ENCODE measurements at places on chromosomes 7 and 10.

- DNase-seq, result no peak
Observed at GRCh38 chr10:59909815-59910214, 3.5 kb upstream of the CCDC6 start.

- DNase-seq, result no peak
Observed at GRCh38 chr7:94888551-94888950, 18.8 kb upstream of the PPP1R9A start.

GRCh38 chr7:84790882-84791281, 396.0 kb downstream of the SEMA3D start:
- DNase-seq, result no peak

GRCh38 chr7:35839860-35840854, 39.3 kb downstream of the SEPTIN7 start:
- no peak for DNase-seq

DNA sequence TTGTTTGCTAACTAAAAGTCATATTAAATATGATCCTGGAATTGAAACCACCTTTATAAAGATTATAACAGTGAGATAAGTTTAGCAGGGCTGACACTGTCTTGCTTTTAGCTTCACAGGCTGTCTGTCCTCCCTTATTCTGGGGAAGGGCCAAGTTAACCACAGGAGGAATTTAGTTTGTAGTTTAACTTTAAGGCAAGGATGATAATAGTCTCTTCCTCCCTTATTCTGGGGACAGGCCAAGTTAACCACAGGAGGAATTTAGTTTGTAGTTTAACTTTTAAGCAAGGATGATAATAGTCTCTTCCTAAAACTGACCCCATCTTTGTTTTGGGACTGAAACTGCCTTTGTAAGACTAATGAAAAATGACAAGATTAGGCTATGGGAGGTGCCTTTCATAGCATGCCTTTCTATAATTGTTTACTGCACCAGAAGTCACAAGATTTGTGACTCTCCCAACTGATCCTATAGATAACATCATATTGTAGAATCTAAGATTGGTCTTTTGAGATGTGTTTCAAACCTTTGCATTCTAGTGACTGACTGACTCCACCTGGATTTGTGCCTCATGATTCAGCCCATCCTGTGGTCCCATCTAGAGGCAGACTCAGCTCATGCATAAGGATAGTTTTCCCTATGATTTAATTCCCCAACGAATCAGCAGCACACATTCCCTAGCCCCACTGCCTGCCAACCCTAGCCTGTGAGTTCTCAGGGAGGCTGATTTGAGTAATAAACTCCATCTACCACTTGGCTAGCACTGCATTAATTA, 212.0 kb downstream of the MAGI2 start:
- DNase-seq, result no peak

Data from stimulated activated CD4-positive, alpha-beta T cell treated with anti-CD3 and anti-CD28 coated beads, Interleukin-1b, Interleukin-23, amount 100 ng/mL, for 1 hour (primary cell).